Activated T-helper 1 cell treated with anti-CD3 and anti-CD28 coated beads, Interleukin-12 subunit alpha, Interleukin-12 subunit beta, Interleukin-2, Interleukin-4 antibody, amounts not matched to agents 30 ng/mL and 10 ng/mL and 1 ng/mL, durations not matched to agents 14 hours and 24 hours and 36 hours (primary cell): ENCODE measurements at places on chromosomes 6 and 20.

DNA sequence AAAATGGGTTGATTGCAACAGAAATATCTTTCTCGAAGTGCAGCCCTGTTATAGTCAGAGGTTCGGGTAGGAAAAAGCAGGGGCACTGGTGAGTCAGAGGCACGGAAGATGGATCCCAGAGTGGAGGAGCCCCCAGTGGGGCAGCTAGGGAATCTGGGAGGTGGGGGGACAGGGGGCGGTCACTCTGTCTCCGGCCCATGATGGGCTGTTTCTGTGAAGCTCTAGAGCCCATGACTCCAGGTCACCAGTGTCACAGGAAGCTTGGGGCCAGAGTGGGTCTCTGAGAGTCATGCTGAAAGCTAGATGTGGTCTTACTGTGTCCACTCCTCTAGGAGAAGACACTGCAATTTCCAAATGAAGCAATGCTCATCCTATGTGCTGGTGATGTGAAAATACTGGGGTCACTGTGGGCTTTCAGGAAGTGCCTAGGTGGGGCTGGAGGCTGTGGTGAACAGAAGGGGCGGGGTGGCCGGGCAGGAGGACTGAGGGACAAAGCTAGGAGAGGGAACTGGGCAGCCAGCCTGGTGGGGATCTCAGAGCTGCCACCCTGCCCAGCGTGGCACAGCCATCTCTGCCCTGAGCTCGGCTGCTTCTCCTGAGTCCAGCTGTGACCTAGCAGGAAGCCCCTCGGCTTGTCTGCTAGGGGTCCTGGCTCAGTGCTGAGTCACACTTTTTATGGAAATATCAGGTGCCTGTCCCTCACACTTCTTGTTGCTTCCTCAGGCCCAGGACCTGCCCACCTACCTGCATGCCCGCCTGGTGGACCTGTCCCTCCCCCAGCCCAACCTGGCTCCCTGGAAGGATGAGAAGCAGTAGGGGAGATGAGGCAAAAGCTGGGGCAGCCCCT lies 54.2 kb downstream of the IRF4 start:
- DNase-seq, result no peak

- DNase-seq, result no peak
Measured at GRCh38 chr20:41900201-41900691, 282.1 kb upstream of the CHD6 start.

GRCh38 chr6:53658992-53659391 lies 6.6 kb downstream of the KLHL31 start:
- no peak for DNase-seq

GRCh38 chr6:130115036-130115435 lies 96.7 kb downstream of the L3MBTL3 start:
- no peak for DNase-seq

GRCh38 chr20:48841196-48841874 lies 13.5 kb upstream of the PREX1 start:
- DNase-seq, result no peak
